ENCODE measurements at places on chromosomes 7 and 10.
A peak's percentile ranks its signal among the peaks of the same experiment; 100 is the strongest.

DNA sequence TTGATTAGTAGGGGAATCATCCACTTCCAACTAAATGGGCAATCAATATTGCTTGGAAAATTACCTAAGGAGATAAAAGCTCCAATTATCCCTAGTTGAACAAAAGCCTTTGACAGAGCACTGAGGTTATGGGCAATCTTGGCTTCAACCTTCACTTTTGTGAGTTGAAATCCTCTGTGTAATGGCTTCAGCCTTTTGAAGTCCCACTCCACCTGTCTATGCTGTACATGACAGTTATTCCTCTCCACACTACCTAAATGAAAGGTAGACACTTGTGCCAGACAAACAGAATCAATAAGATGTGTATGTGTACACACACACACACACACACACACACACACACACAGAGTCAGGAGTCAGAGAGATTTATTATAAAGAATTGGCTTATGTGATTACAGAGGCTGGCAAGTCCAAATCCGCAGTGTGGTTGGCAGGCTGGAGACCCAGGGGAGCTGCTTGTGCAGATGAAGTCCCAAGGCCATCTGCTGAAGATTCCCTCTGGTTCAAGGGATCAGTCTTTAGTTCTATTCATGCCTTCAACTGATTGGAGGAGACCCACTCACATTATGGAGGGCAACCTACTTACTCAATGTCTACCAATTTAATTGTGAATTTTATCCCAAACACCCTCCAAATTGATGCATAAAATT, 164.8 kb upstream of the CDC14C start:
- DNase-seq, result no peak

DNA sequence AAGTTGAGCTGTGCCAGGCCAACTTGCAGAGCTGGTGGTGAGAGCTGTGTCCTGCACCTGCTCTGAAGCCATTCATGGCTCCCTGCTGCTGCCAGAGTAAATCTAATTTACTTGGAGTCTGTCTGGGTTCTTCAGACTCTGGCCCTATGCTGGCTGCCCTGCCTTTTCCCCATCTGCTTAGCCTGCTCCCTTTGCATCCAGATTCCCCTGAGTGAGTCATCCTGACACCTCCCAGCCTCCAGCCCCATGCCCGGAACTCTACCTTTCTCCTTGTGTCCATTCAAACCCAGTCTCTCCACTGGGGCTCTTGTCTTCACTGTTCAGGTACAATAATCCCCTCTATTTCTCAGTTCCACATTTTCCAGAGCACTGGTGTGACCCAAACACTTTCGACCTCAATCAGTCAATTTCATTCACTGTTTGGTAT, 434.4 kb upstream of the ZMIZ1 start:
- DNase-seq, result no peak

DNA sequence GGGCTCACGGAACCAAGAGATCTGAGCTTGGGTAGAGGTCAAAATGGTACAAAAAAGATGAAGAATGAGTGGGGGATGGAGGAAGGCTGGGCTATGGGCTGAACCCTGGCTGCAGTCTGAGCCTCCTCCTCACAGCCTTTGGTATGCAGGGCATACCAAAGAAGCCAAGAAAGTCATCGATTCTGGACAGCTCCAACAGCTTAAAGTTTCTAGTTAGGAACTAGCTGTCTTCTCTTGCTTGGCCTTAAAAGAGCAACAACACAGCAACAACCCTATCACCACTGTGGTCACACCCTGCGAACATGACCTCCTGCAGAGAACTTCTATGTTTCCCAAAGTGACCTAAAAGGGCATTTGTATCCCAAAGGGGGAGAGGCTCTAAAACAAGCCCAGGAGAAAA, 126.1 kb upstream of the EFCAB10 start:
- no peak for DNase-seq

GRCh38 chr7:90119178-90119971, 34.9 kb upstream of the STEAP1 start:
- DNase-seq, result no peak

DNA sequence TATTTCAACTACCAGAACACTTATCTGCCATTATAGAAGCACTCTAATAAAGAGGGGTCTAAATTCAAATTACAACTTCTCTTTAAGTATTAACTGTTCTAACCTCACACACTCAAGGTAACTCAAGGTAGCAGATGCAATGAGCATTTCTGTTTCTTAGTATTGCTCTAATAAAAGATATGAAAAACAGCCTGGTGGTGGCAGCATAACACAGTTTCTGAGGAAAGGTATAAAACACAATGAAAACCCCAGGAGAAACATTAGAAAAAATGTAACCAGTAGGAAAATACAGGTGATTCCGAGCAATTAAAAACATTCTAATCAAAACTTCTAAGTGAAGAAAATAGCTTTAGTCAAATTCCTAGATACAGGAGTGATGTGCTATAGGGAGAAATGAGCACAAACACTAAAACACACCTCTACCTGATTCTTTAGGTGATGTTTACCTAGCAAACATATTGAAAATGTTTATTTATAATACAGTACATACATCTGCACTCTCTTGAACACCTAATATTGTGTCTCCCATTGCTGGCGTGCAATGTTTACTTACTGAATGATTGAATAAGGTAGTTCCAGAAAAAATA, 3.5 kb downstream of the MKRN1 start:
- no peak for DNase-seq

GRCh38 chr10:5844345-5845055, 31.3 kb upstream of the GDI2 start:
- no peak for DNase-seq

DNA sequence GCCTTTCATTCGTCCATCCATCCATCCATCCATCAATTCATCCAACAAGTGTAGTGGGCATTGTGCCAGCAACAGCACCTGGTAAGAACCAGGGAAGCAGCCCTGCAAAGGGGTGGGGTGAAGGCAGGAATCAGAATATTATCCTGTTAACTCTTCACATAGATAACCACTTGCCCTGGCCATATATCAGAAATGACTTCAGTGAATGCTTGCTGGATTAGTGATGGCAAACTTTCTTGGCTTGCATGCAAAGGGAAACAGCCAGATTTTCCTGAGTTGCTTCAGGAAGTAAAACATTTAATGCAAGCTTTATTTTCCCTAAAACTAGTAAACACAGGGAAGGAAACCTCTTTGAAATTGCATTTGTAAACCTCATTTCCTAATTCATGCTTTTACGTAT, 743 bp downstream of the OR2A5 start:
- no peak for DNase-seq

- DNase-seq, result no peak
Measured at GRCh38 chr7:117285826-117286225, 37.0 kb downstream of the WNT2 start.

GRCh38 chr10:125027871-125028869, 86.2 kb downstream of the ZRANB1 start:
- no peak for DNase-seq

DNA sequence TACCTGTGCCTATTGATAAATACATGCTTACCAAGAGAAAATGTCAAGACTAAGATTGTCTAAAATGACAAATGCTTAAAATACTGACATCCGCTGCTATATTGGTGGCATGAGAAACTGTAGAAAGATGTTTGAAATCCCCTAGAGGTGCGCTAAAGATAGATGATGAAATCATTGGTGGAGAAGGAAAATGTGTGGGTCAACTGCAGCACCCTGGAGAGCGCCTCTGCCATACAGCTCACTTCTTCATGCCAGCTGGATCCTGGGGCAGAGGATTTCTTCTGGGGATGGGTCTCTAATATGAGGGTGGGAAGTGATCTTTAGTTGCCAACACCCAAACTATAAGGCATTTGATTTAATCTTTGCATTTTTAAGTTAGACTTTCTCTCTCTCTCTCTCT, 680.4 kb upstream of the POM121L12 start:
- no peak for DNase-seq

GRCh38 chr7:142890874-142891485, 5.4 kb upstream of the TRPV6 start:
- no peak for DNase-seq

DNA sequence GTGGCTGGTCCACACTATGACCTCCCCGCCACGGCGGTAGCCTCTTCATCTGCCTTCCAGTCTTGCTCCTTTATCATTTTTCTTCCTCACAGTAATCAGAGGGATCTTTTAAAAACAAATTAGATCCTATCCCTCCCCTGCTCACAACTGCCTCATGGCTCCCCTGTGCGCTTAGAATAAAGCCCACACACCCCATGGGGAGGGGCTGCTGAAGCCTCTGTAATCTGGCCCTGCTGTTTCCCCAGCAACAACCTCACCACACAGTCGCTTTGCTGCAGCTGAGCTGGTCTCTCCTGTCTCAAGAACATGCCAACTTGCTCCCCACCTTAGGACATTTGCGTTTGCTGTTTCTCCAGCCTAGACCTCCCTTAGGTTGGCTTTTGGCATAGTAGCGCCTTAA, 41.0 kb downstream of the SP8 start:
- DNase-seq, result no peak

DNA sequence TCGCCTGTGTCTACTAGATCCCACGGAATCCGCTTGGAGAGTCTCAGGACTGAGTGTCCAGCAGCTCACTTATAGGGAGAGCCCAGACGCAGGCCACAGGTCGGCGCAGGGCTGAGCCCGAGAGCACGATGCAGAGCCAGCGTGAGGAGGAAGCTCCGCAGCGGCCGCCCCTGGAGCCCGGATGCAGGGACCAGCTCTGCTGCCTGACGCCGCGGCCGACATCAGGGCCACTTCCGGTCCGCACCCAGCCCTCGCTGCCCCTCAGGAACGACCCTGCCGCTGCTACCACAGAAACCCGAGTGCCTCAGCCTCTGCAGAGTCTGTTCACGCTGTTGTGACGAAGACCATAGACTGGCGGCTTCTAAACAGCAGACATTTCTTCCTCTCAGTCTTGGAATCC, 275.8 kb upstream of the PPP2R2D start:
- DNase-seq, result no peak

DNA sequence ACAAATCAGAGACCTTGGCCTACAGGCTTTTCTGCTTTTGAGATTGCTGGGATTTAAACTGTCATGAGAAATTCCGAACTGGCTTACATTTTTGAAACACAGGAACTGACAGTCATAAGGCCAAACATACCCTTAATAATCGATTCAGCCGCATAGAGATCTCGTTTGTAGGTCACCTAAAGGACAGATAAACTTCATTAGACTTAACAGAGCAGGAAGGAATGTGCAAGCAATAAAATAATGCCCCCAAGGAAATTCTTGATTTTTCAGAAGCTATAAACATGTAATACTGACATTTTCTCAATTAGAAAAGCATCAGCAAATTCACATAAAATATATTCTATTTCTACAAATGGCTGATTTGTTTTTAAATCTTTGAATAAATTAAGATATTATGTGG, 120.0 kb downstream of the CRPPA start:
- DNase-seq, result no peak

- no peak for DNase-seq
Measured at GRCh38 chr10:78891741-78892140, 177.0 kb upstream of the ZMIZ1 start.

GRCh38 chr7:6360841-6361240, 86.9 kb downstream of the DAGLB start:
- no peak for DNase-seq

- no peak for DNase-seq
Measured at GRCh38 chr7:26203016-26203415, 1.5 kb downstream of the CBX3 start.

- no peak for DNase-seq
Measured at GRCh38 chr10:101895781-101896180, 52.2 kb upstream of the KCNIP2 start.

GRCh38 chr10:31927884-31928548, 615 bp downstream of the ARHGAP12 start:
- DNase-seq, result peak; percentile 66

DNA sequence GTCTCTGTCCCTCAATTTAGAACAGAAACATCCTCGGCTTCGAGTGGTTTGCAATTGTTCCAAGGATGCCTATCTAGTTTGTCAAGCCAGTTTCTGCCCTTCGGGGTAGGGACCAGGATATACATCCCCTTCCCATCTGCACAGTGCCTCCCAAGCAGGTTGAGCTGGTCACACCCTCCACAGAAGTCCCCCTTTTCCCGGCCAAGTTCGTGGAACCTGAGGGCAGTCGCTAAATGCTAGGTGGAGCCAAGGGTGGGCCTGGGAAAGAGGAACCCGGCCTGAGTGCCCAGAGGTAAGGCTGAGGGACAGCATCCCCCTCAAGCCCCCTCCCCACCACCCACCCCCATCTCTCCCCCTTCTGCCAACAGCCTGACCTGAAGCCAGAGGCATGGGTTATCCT, 62.4 kb upstream of the NANOS1 start:
- no peak for DNase-seq

GRCh38 chr10:103145860-103146466, 47.1 kb downstream of the NT5C2 start:
- no peak for DNase-seq

DNA sequence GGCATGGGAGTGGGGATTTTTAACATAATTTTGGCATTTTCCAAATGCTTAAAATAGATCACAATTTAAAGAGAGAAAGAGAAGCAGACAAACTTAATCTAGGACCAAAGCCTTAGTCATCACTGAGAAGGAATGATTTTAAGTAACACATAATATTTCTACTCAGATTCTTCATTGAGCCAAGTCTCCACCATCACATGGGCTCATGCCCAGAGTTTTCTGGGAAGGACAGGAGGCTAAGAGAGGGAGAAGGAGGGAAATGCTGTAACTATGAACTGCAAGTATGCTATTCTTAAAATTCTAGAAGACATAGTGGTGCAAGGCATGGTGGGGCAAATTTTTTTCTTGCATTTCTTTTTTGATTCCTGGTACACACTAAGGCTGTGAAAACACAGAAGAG, 23.8 kb upstream of the UBE2D1 start:
- DNase-seq, result no peak

DNA sequence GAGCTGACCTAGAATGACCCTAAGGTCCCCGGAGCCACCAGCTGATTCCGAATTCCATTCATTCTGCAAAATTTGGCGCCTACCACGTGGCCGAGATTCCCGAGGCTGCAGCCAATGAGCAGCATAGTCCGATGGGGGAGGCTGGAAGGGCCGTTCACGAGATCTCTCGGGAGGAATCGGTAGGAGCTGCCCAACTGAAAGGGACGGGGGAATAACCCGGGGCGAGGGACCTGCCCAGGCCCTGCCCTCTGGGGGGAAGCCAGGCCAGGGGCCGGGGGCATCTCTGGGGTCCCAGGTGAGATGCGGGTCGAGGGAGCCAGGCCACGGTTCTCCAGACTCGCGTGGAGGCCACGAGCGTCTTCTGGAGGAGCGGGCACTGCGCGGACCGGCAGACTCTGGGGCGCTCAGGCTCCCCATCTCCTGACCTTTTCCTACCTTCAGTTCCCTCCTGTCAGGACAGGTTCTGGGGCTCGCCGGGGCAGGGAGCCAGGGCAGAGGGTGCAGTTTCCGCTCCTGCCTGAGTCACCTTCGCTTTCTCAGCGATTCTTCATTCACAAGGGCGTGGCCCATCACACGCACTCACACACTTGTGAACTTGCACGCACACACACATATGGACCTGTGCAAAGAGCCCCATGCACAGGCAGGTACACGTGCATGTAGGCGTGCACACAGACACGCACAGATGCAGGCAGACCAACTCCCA, 173.4 kb downstream of the RNF216 start:
- no peak for DNase-seq

DNA sequence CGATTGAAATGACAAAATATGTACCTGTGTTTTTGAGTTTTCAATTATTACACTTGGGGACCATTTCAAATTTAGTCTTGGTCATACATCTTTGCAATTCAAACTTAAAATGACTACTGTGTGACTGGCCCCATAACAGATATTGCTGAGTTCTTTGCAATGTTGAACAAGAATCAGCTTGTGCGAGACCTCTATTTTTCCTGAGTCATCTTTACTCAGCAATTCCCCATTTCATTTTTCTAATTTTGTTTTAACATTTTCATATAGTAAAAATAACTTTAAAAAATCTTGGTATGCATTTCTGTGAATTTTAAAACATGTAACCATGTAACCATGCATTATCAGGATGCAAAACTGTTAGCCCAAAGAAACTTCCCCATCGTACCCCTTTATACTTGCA, 678.1 kb downstream of the ANKRD7 start:
- DNase-seq, result no peak

All from stimulated activated effector memory CD8-positive, alpha-beta T cell treated with anti-CD3 and anti-CD28 coated beads, Interleukin-12 subunit alpha, Interleukin-12 subunit beta, amount 100 ng/mL, for 72 hours (primary cell).